ENCODE measurements at places on chromosomes 3 and 15. TPM values are rescaled to one million over a fixed set of nuclear protein-coding genes. Genes with fewer than 3 reads are reported as not detected.

GRCh38 chr3:57192028-57192427 lies 7.8 kb downstream of the HESX1 start:
- no peak overlapping the region for H3K4me3 ChIP-seq
- no peak for DNase-seq
- no peaks in the 10 kb centered on the region for H3K36me3 ChIP-seq
- no peak overlapping the region for H3K27ac ChIP-seq

DNA sequence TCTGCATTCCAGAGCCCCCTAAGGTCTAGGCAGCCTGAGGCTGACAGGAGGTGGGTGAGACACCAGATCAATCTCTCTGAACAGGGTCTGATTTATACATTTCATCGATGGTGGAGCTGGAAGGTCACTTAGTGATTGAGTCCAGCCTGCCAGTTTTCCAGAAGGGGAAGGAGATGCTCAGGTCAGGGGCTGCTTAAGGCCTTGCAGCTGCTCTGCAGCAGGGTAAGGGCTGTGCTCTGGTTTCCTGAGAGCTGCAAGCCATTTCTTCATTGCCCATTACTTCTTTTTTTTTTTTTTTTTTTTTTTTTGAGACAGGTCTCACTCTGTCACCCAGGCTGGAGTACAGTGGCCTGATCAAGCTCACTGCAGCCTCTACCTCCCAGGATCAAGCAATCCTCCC lies 10.7 kb downstream of the TADA3 start:
- H3K4me3 ChIP-seq, result no peak overlapping the region
- no peaks in the 10 kb centered on the region for H3K4me1 ChIP-seq
- no peak overlapping the region for H3K27ac ChIP-seq

GRCh38 chr3:174202561-174202960 lies 656.6 kb upstream of the NAALADL2 start:
- H3K4me3 ChIP-seq, result no peak overlapping the region
- no peaks in the 10 kb centered on the region for H3K4me1 ChIP-seq
- H3K36me3 ChIP-seq, result no peaks in the 10 kb centered on the region
- DNase-seq, result no peak
- no peaks in the 10 kb centered on the region for H3K27me3 ChIP-seq

GRCh38 chr15:75403892-75404291 lies 35.5 kb upstream of the MAN2C1 start:
- H3K27me3 ChIP-seq, result no peaks in the 10 kb centered on the region
- DNase-seq, result no peak
- H3K4me1 ChIP-seq, result no peaks in the 10 kb centered on the region
- H3K27ac ChIP-seq, result no peak overlapping the region
- no peak overlapping the region for H3K4me3 ChIP-seq
- peaks cover 52% of the 10 kb centered on the region for H3K36me3 ChIP-seq

DNA sequence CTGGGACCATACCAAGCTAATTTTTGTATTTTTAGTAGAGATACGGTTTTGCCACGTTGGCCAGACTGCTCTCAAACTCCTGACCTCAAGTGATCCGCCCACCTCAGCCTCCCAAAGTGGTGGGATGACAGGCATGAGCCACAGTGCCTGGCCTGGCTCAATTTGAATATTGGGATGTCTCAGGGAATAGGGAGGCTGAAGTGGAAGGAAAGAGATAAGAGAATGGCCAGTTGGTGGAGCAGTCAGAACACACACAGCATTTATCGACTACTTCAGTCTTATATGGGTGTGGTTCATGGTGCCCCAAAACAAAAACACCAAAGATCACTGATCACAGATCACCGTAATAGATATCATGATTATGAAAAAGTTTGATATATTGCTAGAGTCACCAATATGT lies 144.4 kb downstream of the GMNC start:
- H3K27me3 ChIP-seq, result no peaks in the 10 kb centered on the region
- H3K4me1 ChIP-seq, result no peaks in the 10 kb centered on the region
- no peaks in the 10 kb centered on the region for H3K36me3 ChIP-seq
- no peak overlapping the region for H3K4me3 ChIP-seq
- H3K27ac ChIP-seq, result no peak overlapping the region

GRCh38 chr3:186160691-186161243 lies 51.9 kb upstream of the ETV5 start:
- no peak overlapping the region for H3K4me3 ChIP-seq
- DNase-seq, result no peak
- H3K4me1 ChIP-seq, result no peaks in the 10 kb centered on the region
- no peaks in the 10 kb centered on the region for H3K36me3 ChIP-seq
- no peaks in the 10 kb centered on the region for H3K27me3 ChIP-seq

- H3K36me3 ChIP-seq, result no peaks in the 10 kb centered on the region
- no peak for DNase-seq
- H3K4me1 ChIP-seq, result 0 out of 2 replicates have a peak, but pooled peaks cover 1% of the 10 kb centered on the region
Observed at GRCh38 chr3:150235799-150236198, 172.3 kb upstream of the TSC22D2 start.

- no peak for DNase-seq
- H3K27ac ChIP-seq, result no peak overlapping the region
- H3K36me3 ChIP-seq, result no peaks in the 10 kb centered on the region
- no peaks in the 10 kb centered on the region for H3K4me1 ChIP-seq
Observed at GRCh38 chr15:44158111-44158510, 37.0 kb downstream of the FRMD5 start.

DNA sequence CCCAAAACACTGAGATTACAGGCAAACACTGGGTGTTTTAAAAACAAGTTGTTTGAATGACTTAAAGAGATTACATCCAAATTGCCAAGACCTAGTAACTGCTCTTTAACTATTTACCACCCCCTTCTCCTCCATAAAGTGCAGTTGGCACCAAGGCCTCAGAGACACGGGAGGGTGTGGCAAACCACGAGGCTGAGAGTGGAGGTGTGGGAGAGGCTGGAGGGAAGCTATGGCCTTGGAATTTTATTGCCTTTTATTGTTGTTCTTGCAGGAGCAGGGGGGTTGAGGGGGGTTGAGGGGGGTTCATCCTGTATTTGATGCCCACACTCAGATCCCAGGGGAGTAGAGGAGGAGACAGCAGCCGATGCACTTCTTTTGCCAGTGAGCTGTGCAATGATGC lies 75.9 kb upstream of the CTDSPL start:
- H3K4me3 ChIP-seq, result no peak overlapping the region
- no peak for DNase-seq
- H3K4me1 ChIP-seq, result no peaks in the 10 kb centered on the region
- H3K36me3 ChIP-seq, result no peaks in the 10 kb centered on the region

DNA sequence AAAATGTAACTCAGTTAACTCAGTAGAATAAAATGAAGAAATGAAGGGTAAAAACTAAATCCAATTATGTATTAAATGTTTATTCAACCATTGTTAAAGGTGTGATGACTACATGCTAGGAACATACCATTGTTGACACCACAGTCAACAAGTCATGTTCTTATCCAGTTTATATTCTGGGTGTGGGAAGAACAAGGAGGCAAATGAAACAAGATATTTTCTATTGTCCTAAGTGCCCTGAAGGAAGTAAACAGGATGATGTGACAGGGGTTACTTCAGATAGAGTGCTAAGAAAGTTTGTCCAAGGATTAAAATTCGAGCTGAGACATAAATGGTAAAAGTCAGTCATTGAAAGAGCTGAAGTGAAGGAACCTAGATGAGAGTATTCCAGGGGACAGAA lies 13.1 kb downstream of the AP3S2 start:
- H3K36me3 ChIP-seq, result no peaks in the 10 kb centered on the region
- no peak overlapping the region for H3K4me3 ChIP-seq
- no peak for DNase-seq
- H3K27ac ChIP-seq, result no peak overlapping the region
- no peaks in the 10 kb centered on the region for H3K4me1 ChIP-seq
- H3K27me3 ChIP-seq, result no peaks in the 10 kb centered on the region

DNA sequence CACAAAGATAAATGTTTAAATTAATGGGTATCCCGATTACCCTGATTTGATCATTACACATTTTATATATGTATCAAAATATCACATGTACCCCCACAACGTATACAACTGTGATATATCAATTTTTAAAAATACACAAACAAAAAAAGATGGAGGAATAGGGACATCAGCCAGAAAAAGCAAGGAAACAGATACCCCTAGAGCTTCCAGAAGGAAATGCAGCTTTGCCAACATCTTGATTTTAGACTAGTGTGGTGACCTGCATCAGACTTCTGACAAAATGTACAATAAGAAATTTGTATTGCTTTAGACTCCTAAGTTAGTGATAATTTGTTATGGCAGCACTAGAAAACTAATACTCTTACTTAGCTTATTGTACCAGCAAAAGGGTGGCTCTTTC lies 483.8 kb downstream of the TUSC7 start:
- H3K27ac ChIP-seq, result no peak overlapping the region
- H3K36me3 ChIP-seq, result no peaks in the 10 kb centered on the region
- no peaks in the 10 kb centered on the region for H3K4me1 ChIP-seq
- H3K27me3 ChIP-seq, result no peaks in the 10 kb centered on the region

GRCh38 chr3:178097576-178097975 lies 438.7 kb upstream of the KCNMB2 start:
- no peaks in the 10 kb centered on the region for H3K36me3 ChIP-seq
- no peaks in the 10 kb centered on the region for H3K4me1 ChIP-seq
- H3K4me3 ChIP-seq, result no peak overlapping the region
- H3K27me3 ChIP-seq, result no peaks in the 10 kb centered on the region

DNA sequence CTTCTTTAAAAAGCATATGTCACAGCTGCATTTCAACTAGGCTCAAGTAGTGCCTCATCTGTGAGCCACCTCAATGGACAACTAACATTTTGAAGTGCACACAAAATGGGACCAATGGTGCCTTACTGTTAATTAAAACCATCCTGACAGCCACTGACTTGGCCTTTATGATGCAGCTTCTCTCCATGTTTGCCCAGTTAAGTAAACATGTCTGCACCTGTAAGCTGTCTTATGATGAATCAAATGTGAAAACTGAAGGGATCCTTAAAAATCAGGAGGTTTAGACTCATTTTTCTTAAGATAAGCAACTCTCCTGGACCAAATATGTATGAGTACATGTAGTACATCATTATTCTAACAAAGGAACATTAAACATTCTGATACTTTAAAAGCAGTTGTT lies 861.6 kb downstream of the ROBO1 start:
- DNase-seq, result no peak
- no peaks in the 10 kb centered on the region for H3K36me3 ChIP-seq
- H3K27ac ChIP-seq, result no peak overlapping the region

GRCh38 chr3:186870421-186871201 lies 28.1 kb downstream of the ADIPOQ start:
- H3K36me3 ChIP-seq, result no peaks in the 10 kb centered on the region
- no peaks in the 10 kb centered on the region for H3K27me3 ChIP-seq
- H3K27ac ChIP-seq, result no peak overlapping the region

DNA sequence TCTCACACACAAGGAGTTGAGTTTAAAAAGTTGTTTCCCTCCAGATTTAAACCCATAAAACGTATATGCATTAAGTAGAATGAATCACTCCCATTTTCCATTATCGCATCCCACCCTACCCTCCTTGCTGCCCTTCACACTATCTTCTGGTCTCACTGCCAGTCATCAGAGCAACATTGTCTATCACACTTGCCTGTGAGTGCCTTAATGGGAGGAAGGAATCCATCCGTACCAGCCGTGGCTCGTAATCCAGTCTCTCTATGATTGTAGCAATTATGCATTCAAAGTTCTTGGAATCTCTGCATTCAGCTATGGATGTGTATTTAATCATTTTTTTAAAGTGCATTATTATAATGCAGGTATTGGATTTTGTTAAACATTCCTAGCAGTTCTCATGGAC lies 1.9 kb downstream of the TMEM266 start:
- H3K4me3 ChIP-seq, result no peak overlapping the region
- H3K4me1 ChIP-seq, result peaks cover 6% of the 10 kb centered on the region

DNA sequence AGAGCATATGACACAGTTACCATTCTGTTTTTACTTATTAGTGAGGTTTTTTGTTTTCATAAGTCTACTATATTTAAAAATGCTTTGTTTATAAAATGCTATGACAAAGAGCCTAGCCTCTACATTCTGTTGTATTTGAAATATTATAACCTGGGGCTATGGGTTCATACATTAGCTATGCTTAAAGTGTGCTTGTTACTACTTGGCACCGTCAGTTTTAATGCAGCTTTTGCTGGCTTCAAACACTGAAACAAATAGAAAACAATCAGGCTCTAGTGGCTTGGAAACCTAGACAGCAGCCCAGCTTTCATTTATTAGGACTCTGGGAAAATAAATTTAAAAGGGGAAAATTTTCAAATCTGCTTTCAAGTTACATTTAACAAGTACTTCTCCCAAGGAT lies 635.9 kb downstream of the CADM2 start:
- no peak overlapping the region for H3K4me3 ChIP-seq
- H3K27me3 ChIP-seq, result no peaks in the 10 kb centered on the region
- DNase-seq, result no peak

- DNase-seq, result no peak
- no peak overlapping the region for H3K27ac ChIP-seq
- no peaks in the 10 kb centered on the region for H3K27me3 ChIP-seq
- H3K4me1 ChIP-seq, result no peaks in the 10 kb centered on the region
- no peak overlapping the region for H3K4me3 ChIP-seq
Observed at GRCh38 chr3:102302020-102302419, 132.8 kb upstream of the ZPLD1 start.

DNA sequence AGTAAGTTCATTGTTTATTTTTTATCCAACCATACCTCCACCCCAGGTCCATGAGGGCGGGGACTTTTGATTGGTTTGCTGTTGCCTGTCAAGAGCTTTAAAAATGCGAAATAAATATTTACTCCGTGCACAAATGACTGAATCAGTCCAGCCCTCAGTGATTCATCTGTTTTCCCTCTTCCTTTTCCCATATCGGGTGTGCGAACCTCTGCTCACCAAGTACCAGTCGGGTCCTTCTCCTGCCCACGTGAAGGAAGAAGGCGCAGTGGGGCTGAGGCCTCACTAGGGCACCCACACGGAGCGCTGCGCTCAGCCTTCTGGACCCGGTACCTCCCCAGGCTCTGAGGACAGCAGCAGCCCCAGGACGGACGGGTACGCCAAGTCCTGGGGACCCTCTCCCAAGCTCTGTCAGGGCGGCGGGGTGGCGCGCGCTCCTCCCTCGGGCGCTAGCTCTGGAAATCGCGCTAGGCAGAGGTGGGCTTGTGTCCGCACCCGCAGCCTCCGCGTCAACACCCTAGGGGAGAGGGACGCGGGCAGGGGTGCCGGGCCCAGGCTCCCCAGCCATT lies 70.5 kb upstream of the EPHB3 start:
- H3K4me1 ChIP-seq, result peaks cover 1% of the 10 kb centered on the region
- H3K4me3 ChIP-seq, result peak overlapping the region; percentile 9
- H3K27me3 ChIP-seq, result peaks cover 41% of the 10 kb centered on the region
- no peaks in the 10 kb centered on the region for H3K36me3 ChIP-seq
- DNase-seq, result no peak

CCR5 gene
- not detected for total RNA-seq

GPR15 gene
- total RNA-seq, result not detected

OR5H1 gene
- total RNA-seq, result not detected
